AG09319 (cell line): ENCODE measurements at places on chromosomes 12 and 14.

DNA sequence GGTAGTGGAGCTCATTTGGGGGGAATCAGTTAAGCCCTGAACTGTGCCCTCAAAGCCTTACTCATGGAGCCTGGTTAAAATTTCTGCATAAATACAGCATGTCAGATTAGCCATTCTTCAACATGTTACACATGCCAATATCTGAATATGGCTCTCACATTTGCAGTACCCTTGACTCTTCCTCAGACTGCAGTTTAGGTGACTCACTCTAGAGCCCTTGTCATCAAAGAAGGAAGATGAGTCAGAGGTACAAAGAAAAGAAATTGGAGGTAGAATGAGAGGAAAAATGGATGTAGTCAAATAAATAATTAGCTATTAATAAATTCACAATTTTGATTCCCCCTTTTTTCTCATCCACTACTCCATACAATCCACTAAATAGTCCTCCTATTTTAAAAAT lies 23.6 kb upstream of the OR4K2 start:
- DNase-seq: no peak

DNA sequence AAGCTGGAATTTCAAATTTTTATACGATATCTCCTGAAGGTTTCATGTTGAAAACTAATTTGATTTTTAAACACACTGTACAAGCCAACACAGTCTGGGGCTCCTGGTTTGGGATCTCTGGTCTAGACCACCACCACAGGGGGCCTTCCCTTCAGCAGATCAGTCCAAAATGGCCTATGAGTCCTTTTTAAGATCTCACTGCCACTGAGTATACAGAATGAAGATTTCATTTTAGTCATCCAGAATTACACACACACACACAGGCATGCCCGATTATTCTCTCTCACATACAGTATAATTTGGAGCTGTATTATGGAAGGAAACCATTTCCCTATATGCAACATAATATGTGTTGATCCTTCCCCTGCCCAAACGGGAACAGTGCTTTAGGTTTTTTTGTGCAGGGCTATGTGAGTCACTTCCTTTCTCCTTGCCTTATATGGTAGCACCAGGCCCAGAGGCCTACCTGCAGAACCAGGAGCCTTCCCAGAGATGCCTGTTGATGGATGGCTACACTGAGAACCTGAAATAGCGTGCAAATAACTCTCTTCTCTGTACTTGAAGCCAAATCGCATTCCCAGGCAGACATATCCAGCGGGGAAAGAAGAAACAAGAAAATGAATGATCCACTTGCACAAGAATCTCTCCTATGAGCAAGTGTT lies 28.1 kb upstream of the WNK1 start:
- no peak for DNase-seq

DNA sequence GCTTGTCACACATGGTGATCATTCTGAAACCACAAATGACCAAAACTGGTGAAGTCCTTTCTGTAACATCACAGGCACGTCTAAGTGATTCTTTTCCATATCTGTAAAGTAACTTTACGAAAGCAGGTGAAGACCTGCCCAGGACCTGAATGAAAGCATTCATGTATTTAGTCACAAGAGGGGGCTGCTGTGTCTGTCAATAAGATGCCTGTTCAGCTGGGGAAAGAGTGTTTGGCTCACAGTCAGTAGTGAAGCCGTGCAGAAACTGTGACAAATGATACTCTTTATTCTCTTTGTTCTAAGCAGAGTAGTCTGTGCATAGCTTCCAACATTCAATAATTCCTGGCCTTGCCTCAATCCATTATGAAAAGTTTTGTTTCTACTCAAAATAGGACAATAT lies 373.5 kb upstream of the OR4E1 start:
- no peak for DNase-seq

DNA sequence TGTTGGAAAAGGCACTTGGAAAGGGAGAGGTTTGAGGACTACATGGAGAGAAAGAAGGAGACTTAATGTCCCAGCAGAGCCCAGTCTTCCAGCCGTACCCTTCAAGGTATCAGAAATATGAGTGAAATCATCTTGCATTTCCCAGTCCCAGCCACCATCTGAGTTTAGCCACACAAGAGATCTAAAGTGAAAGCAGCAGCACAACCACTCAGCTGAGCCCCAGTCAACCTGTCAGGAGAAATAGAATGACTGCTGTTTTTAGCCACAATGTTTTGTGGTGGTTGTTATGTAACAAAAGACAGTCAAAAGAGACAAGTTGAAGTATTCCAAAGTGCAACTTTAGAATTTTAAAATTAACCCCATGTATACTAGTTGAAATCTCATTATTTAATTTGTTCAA lies 28.0 kb downstream of the DERA start:
- no peak for DNase-seq

- DNase-seq: no peak
Observed at GRCh38 chr14:104517867-104518266, 61.7 kb upstream of the C14orf180 start.

DNA sequence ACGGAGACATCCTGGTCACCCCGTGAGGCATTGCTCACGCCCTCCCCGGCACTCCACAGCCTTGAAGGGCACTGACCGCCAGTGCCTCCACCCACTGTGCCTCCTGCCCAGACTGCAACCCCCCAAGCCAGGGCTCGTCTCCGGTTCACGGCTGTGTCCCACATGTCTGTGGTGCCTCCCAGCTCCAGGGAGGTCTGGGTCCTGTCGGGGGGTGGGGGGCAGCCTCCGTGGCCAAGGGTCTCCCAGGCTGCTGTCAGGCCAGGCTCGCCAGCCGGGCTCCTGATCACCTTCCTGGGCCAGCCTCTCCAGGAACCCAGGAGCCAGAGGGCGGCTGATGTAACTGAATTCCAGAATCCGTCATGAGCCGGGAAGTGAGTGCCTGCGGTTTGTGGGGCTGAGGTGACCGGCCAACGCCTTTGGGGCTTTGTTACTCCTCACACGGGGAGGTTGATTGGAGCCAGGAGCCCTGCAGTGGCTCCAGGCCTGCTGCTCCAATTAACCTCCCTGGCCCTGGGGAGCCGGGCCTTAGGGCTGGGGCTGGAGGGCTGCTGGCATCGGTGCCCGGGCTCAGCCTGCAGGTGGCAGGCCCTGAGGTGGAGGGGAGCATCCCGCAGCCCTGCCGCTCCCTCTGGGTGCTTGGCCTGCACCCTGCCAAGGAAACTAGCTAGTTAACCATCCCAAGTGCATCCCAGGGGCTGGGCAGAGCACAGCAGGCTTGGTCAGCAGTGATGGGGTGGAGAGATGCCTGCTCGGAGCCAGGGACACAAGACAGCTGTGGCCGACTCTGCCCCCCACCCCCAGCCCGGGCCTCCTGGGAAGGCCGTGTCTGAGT lies 36.4 kb upstream of the FBRSL1 start:
- no peak for DNase-seq

DNA sequence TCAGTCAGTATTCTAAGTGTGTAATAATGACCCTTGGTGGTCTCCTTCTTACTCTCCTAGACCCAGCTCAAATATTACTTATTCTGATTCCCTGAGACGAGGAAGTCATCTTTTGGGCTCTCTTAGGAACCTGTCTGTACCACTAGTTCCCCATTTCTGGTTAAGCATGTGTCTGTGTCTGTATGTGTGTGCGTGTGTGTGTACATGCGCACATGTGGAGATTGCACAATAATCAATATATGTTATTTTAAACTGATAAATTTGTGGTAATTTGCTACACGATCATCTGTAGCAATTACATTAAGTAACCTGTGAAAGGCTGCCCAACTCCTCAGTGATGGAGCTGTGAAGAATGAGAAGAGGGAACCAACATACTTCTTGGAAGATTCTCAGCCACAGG lies 132.2 kb downstream of the ASCL4 start:
- no peak for DNase-seq

- DNase-seq: no peak
Observed at GRCh38 chr14:28102814-28103213, 663.8 kb upstream of the FOXG1 start.

DNA sequence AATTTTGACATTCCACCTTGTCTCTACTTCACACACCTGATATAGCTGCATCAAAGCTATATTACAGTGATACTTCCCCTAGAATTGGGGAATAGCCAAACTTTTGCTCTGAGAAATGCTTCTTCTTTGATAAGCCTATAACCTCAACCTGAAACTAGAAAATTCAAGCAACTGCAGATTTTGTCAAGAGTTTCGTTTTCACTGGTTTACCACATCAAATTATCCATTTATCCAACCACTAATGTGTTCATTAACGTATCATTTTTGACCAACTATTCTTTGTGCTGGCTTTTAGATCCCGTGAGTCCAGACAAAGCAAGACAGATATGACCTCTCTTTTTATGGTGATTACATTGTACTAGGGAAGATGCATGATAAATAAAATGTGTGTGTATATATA lies 13.5 kb upstream of the TAS2R46 start:
- DNase-seq: no peak

DNA sequence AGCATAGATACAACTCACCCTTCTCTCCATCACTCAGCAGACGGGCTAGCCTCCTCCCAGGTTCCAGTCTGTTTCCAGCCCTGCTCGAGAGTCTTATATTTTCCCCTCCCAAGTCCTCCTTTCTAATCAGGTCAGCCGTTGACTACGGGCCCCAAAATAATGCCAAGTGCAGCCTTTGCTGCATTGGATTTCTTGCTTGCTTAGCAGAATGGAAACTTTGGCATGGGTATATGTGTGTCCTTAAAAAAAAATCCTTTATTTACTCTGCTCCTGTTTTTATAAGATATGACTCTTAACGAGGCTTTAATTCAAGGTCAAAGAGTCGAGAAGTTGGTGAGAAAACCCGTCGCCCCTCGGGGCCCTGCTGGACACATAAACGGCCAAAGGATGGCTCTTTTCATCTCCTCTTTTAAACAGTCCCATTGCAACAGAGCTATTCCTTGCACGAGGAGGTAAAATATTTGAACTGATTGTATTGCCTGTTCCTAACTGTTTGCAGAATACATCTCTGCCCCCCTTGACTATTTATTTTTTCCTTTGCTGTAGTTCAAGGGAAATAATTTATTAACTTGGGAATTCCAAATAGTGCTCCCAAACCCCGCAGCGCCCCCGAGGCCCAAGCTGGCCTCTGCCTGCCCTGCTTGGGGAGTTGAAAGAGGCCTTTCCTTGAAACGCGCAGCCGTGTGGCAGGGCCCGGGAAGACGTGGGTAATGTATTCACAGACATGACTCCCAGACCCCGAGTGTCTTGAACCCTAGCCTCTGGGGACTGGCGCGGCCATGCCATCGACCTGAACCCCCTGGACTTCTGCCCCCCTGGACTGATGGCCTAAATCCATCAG lies 156.5 kb upstream of the MYL2 start:
- DNase-seq: no peak

- DNase-seq: no peak
Observed at GRCh38 chr14:40417777-40418401, 985.7 kb upstream of the FBXO33 start.

- DNase-seq: no peak
Observed at GRCh38 chr12:6946920-6947374, 3.1 kb downstream of the C12orf57 start.

- DNase-seq: no peak
Observed at GRCh38 chr12:10362325-10362724, 27.5 kb downstream of the KLRK1 start.

GRCh38 chr12:102433304-102433703 lies 47.1 kb downstream of the IGF1 start:
- no peak for DNase-seq

DNA sequence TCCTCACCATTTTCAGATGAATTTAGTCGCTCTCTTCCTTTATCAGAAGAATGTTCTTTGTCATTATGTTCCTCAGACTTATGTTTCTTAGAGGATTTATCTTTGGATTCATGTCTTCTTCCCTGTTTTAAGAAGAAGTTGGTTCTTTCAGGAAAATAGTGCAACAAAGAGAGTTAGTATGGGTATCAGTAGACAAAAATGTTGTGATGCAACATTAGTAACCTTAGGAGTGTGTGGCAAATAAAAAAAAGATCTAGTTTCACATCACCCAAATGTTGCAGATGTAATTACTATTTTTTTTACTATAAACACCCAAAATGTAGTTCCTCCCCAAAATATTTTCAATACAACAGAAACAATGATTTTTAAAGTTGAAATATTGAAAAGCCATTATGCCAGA lies 7.8 kb downstream of the RSRC2 start:
- DNase-seq: no peak

- DNase-seq: no peak
Observed at GRCh38 chr14:88380405-88380804, 5.1 kb upstream of the SPATA7 start.

- DNase-seq: no peak
Observed at GRCh38 chr12:4135919-4136605, 137.5 kb upstream of the CCND2 start.

- DNase-seq: no peak
Observed at GRCh38 chr12:43551971-43552559, at the start of gene ADAMTS20. ADAMTS20 (minus strand) TSS chr12:43552203; CDS start chr12:43551921, 282 bp downstream.

- peak; percentile 37 for DNase-seq
Observed at GRCh38 chr14:31059152-31059924, 33.2 kb upstream of the STRN3 start.

DNA sequence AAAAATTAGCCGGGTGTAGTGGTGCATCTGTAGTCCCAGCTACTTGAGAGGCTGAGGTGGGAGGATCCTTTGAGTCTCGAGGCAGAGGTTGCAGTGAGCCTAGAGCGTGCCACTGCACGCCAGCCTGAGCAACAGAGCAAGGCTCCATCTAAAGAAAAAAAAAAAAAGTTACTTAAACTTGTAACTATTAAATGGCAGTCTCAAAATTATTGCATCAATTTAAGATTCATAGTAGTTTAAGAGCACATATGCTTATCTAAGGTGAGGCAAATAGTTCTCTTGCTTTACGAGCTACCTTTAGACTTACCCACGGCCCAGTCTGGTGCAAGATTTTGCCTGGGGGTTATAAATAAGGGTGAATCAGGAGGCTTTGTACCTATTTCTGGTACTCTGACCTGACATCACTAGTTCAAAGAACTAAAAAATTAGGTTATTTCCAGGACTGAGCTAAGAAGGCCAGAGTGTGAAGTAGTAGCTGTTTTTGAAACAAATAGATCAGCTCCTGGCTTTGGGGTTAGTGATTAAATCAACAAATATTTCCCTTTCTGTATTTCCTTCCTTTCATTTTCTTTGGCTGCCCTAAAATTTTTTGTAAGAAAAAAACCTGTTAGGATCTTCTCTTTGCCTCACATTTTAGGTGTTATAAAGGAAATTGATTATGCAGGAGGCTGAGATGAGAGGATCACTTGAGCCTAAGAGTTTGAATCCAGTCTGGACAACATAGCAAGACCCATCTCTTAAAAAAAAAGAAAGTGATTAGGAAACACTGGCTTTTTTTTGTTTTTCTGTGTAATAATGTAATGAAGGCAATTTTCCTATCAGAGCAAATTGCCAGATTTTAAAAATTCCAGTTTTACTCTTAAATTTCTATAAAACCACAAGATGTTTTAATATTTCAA lies 3.6 kb downstream of the MGAT2 start:
- no peak for DNase-seq

DNA sequence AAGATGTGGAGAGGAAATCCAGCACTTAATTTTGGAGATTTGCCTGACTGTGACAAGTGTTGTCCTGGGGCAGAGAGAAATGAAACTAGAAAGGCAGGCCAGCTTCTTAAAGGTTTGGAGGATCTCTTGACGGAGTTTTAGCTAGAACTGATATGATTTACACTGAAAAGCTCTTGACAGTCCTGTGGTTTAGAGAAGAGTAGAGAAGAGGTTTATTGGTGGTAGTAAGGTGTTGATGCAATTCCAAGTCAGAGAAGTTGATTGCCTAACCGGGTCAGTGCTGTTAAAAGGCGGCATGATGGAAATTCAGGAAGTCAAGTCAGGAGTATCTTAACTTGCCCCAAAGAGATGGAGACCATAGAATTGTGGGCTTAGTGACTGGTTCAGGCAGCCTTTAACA lies 89.0 kb upstream of the TRAF3 start:
- DNase-seq: no peak
